Activated CD4-positive, alpha-beta memory T cell treated with anti-CD3 and anti-CD28 coated beads for 36 hours (primary cell): ENCODE measurements at places on chromosomes 12 and 14.

- no peak for DNase-seq
Measured at GRCh38 chr12:132023658-132024057, 73.9 kb downstream of the EP400 start.

- no peak for DNase-seq
Measured at GRCh38 chr14:43418324-43418723, 1088.8 kb downstream of the FSCB start.

GRCh38 chr12:46110928-46111699 lies 120.7 kb upstream of the SCAF11 start:
- no peak for DNase-seq

DNA sequence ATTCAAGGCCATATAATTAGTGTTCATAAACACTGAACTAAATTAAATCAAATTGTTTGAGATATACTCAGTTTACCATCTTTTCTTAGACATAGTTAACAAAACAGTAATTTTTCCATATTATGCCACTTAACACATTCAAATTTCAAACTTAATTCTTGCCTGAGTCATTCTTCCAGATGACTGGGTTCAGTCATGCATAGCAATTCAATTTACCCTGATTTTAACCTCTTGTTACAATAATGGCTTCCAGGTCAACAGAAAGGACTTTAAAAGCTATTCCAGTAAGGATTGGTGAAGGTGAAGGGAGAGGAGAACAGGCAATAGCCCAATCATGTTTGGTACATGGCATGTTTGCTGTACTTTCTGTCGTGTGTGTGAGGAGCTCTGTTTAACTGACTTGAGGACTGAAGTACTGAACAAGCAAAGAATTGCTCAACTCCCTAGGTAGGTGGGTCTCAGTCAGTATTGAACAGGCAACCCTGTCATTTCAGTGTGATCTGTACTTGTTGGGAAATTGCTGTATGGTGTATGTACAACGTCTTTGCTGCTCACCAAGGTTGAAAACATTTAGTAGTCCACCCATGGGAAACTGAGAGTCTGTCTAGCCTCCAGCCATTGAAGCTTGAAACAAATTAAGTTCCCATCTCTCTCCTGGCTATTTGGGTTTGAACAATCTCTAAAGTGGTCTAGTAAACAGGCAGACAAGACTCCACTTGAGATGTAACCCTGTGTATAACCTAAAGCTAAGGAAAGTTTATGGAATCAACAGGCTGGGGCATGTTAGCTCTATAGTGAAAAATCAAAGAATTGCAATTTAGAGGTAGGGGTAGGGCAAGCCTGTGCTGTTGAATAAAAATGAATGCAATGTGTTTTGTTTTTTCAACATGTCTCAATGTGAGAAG lies 327.2 kb downstream of the BTG1 start:
- no peak for DNase-seq

DNA sequence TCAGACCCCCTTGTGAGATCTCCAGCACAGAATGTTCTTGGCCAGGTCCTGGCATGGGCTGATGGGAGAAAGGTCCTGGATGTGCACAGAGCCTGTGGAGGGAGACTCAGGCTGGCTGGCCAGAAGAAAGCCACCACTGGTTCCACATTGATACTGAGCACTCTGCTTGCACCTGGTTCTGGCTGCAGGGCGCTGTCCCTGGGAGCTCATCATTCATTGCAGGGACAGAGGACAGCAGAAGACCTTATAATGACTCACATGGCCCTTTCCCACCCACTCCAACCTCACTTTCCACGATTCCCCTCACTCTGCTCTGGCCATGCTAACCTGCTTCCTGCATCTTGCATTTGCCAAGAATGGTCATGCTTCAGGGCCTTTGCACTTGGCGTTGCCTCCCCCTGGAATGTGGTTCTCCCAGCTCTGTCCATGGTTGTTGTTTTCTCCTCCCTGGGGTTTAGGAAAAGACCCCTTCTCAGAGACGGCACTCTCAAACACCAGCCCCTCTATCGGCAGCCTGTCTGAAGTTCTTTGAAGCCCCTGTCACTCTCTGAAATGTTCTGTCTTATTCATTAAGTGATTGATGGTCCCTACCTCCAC lies 10.3 kb downstream of the KRT7 start:
- no peak for DNase-seq
